ENCODE measurements at places on chromosomes 1 and 21.

DNA sequence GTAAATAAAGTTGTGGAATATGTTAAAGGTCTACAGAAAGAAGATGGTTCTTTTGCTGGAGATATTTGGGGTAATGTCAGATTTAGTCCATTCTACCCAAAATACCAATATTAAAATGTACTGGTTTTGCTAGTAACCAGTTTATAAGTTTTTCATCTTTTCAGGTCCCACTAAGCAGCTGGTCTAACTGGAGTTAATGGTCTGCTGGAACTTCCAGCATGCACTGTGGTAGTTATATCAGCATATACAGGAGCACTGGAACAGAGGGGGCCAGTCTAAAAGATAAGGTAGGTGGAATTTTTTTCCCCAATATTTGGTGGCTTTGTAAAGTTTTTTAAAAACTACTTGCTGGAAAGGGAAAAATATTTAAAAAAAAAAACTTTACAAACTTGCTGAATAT is 3.9 kb downstream of the RABGGTB start:
- DNase-seq, result no peak

GRCh38 chr1:224106568-224107281 is 7.2 kb upstream of the FBXO28 start:
- DNase-seq, result no peak

GRCh38 chr21:34807881-34808568 is 139.2 kb downstream of the CLIC6 start:
- peak; percentile 55 for DNase-seq

GRCh38 chr1:246573491-246573890 is 7.2 kb downstream of the CNST start:
- no peak for DNase-seq

DNA sequence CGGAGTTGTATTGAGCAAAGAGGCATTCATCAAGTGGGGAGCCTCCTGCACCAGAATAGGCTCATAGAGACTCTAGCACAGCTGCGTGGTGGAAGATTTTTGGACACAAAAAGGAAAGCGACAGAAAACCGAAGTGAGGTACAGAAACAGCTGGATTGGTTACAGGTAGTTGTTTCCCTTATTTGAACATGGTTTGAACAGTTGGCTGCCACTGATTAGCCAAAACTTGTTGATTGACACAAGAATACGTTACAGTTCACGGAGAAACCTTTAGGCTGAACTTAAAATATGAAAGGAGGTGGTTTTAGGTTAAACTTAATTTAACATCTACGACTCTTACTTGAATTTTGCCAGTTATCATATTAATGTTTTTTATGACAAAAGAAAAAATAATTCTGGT is 89.1 kb downstream of the ZNF326 start:
- no peak for DNase-seq

- no peak for DNase-seq
Measured at GRCh38 chr1:57067863-57068262, 102.0 kb upstream of the C8B start.

GRCh38 chr1:200410566-200410878 is 686 bp upstream of the ZNF281 start:
- DNase-seq, result no peak

GRCh38 chr1:241212628-241213027 is 144.4 kb downstream of the RGS7 start:
- DNase-seq, result no peak

GRCh38 chr1:53499257-53500203 is 40.3 kb downstream of the DMRTB1 start:
- DNase-seq, result no peak

- DNase-seq, result no peak
Measured at GRCh38 chr1:247228133-247228532, 27.7 kb upstream of the VN1R5 start.

DNA sequence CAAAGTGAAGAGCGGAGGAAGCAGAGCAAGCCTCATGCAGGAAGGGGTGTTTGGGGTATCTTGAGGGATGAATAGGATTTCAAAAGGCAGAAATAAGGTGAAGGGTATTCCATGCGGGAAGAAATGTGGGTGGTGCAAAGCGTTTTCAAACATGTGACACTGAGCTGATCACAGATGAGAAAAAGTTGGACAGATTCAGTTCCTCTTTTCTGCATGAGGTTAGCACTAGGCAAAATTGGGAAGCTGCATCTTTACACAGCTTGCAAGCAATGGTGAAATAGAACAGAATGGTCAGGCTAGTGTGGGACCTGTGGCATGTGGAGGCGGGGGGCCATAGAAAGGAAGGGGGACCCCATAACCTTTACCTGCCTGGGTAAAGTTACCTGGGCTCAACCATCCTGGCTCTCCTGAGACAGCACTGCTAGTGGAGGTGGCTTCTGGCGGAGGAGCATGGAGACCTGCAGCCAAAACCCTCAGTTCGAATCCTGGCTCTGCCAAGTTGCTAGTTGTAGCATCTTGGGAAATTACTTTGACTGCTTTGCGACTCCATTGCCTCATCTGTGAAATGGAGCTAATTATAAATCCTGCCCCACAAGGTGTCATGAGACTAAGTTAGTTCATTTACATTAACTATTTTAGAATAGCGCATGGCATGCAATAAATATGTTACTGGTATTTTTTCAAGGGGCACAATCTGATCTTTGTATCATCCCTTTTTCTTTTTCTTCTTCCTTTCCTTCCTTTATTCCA is 16.4 kb downstream of the KCNA10 start:
- DNase-seq, result no peak

DNA sequence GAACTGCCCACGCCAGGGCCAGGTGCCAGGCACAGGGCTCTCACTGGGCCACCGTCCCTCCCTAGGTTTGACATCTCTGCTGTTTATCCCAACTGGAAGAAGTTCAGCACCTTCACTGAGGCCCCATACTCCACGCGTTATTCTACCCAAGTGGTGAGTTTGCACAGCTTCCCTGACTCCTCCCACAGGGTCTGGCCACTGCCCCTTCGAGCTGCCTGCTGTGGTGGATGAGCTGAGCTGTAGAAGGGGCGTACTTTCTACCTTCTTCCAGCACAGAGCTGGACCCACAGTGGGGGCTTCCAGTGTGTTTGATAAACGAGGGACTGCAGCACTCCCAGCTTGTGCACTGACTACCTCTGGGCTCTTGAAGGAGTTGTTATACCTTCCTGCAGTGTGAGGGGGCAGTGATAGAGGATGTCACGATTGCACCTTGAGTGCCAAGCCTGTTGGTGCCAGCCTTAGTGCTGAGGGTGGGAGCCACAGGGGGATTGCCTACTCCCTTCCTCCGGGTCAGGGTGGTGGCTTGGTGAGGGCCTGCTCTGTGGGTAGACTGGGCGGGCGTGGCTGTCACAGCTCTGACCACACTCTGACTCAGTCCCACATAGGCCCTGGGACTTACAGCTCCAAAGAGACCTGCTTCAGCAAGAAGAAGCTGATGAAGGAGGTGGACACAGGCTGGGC is 5.9 kb upstream of the TTC22 start:
- DNase-seq, result peak; percentile 65

GRCh38 chr1:56547977-56548376 is 31.4 kb downstream of the PLPP3 start:
- no peak for DNase-seq

DNA sequence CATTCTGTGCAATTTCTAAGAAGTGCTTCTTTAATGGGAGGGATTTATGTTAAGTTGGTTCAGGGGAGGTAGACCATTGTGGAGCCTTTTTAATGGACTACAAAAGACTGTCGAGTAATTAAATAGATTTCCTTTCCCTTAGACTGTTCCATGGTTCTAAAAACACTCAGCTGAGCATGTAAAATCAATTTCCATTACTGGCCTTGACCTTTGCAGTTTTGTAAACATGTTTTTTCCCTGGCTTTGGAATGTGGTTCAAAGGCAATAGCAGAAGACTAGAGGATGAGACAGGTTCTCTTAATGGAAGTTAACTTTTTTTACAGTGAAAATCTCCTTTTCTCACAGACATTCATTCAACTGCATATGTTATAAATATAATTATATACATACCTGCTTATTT is 37.6 kb upstream of the BTG3 start:
- DNase-seq, result no peak

GRCh38 chr21:27816301-27816700 is 849.4 kb upstream of the ADAMTS5 start:
- DNase-seq, result no peak

GRCh38 chr21:38075833-38076587 is 159.8 kb upstream of the KCNJ6 start:
- no peak for DNase-seq

DNA sequence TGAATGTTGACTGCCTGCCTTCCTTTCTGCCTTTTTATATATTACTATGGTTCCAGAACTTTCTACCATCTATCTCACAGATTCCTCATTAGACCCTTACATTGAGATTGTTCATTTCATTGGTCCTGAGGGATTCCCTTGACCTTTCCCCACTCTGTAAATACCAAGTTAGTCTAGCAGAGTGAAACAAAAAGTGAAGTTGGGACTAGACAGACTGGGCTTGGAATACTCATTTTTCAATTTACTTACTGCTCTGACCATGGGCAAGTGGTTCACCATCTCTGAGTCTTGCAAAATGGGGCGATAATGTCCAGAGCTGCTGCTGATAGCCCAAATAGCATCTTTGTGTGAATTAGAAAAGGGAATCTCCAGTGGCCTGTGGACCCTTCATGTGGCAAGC is 38.8 kb downstream of the XCL2 start:
- DNase-seq, result no peak

- no peak for DNase-seq
Measured at GRCh38 chr1:219837274-219837993, 90.9 kb downstream of the SLC30A10 start.

- peak; percentile 42 for DNase-seq
Measured at GRCh38 chr1:231808990-231809389, 182.4 kb downstream of the DISC1 start.

DNA sequence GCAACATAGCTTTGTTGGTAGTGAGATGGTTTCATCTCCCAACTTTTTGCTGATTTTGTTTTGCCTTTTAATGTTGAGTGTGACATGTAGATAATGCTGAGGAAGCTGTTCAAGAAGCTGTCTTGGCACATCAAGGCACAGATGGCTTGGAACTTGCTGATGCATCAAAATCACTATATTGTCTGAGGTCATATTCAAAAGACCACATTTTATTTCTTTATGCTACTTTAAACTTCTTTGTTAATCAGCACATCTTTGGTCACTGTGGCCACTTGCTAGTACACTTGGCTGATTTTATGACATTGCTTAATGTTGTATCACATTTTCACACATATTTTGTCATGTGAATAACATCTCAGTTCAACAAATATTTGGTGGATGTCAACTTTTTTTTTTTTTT is 87.1 kb upstream of the BCL10 start:
- DNase-seq, result no peak

GRCh38 chr1:940107-941014 is 16.6 kb downstream of the SAMD11 start:
- DNase-seq, result no peak

DNA sequence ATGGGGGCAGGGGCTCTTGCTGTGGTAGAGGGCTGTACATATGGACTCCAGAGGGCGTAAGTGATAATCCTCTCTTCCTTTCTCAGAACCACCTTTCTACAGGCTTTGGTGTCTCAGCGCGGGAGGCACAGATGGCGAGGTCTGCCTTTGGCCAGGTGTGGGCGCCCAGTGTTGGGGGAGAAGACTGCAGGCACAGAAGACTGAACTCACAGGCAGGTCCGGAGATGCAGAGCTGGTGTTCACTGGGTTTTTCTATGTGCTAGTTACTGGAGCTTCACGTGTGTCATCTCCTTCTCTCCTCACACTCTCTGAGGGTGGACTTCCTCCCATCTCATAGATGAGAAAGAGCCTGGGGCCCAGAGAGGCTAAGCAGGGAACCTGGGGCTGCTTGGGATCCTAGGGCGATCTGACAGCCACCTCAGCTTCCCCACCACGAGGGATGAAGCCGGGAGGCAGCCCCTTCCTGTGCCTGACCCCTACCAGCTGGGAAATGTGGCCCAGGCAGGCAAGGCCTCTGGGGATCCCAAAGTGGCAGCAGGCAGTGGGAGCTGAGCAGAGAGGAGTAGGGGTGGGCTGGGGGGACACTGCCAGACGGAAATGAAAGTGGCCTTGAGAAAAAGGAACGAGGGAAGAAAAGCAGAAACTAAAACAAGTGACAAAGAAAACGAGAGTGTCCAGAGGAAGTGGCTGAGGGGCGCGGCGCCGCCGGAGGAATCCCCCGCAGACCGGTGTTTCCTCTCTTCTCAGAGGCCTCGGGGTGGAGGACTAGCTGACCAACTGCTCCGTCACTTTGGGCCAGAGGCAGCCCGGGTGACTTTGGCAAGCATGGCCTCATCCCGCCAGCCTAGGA is 191.6 kb downstream of the HIVEP3 start:
- peak; percentile 84 for DNase-seq

DNA sequence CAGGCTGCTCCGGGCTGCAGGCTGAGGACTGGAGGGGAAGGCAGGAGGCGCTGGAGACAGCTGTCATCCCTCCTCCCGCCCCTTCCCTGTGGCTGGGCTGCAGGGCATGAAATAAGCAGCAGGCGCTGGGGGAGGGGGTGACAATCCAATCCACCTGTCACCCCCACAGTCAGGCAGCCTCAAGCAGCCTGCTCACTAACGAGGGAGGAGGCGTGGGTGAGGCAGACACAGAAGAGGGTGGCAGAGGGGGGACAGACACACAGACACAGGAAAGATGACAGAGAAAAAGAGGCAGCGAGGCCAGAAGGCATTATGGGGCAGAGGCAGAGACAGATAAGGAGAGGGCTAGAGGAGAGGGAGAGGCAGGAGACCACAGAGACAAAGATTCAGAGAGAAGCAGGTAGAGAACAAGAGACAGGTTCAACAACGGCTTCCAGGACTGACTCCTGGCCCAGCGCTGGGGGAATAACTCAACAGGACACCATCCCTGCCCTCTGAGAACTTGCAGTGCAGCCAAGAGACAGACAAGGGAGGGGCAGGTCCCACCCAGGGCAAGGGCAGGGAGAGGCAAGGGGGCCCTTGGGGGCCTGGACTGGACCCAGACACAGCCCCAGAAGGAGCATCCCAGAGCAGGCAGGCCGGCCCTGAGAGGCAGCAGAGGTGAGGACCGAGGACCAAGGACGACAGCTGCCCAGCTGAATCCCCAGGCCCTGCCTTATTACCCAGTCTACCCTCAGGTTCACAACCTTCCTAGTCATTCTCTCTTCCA is 11.2 kb downstream of the MEF2D start:
- DNase-seq, result peak; percentile 53

GRCh38 chr1:110184446-110184845 is 25.7 kb upstream of the KCNC4 start:
- DNase-seq, result no peak

DNA sequence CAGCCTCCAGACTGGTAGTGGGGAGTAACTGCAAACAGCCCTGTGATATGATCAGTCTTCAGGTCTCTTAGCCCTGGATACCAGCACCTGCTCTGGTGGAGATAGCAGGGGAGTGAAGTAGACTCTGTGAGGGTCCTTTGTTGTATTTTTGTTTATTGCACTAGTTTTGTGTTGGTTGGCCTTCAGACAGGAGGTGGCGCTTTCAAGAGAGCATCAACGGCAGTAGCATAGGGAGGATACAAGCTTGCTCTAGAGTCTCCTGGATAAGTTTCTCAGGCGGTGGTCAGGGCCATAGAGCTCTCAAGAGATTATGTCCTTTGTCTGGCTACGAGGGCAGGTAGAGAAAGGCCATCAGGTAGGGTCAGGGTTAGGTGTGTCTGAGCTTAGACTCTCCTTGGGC is 116.4 kb downstream of the USH2A start:
- DNase-seq, result no peak
